GF-D8 (cell line): ENCODE measurements at places on chromosomes 7 and 10.

GRCh38 chr7:19928247-19928646 is 154.8 kb upstream of the TMEM196 start:
- no peak for DNase-seq

DNA sequence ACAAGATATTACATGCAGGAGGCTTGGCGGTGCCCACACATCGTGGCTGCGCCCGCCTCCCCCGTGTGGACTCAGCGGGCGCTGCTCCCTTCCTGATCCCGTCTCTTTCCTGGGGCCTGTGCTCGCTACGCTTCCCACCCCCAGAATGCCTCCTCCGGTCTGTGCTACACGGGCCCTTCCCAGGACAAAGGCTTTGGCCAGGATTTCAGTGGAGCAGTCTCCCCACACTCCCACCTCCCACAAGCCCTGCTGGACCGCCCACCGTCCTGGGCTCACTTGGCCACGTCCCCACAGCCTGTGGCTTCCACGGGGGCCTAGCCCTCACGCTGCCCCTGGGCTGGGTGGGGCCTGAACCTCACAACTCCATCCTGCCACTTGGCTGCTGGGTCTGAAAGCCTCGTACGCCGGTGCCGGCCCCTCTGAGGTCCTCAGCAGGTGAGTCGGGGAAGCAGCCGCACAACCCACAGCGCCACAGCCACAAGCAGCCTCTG is 17.3 kb downstream of the CFAP46 start:
- no peak for DNase-seq

DNA sequence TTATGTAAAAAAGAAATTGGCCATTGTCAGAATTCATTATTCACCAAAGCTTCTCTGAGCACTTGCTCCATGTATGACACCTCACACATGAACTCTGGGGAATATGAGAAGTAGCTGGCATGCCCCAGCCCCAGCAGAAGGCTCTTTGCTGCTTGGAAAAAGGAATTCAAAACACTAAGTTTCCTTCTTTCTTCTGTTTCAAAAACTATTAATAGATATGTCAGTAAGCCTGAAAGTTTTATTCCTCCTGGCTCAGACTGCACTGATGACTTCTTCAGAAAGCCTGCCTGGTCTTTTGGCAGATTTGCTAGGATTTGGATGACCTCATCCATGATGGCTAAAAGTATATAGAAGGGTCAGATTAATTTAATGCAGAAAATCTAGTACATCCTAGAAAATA is 511.0 kb downstream of the GFRA1 start:
- DNase-seq: no peak

DNA sequence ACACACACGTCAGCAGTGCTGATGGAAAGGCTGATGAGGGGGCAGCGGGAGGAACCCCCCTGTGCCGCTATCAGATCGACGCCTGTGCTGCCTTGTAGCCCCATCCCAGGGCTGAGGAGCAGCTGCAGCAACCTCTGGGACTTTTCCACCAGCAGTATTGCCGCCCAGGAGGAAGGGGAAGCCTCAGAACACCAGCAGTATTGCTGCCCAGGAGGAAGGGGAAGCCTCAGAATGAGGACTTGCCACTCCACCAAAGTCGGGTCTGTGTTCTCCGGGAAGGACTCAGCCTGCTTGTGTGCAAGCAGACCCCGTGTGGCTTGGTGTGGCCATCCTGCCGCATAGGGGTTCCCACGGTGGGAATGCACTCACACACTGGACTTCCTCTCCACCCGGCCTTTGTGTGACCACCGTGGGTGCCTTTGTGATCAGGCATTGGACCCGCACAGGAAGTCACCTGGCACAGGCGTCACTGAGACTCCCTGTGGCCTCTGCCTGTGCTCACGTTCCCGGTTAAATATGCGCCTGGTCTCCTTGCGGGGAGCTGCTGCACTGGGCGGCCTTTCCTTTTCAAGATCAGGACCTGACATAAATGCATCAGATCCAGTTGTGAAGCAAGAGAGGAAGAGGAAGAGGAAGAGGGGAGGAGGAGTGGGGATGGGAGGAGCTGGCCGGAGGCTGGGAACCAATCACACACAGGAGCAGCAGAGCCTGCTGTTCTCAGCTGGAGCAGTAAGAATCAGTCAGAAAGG is 248.5 kb downstream of the DNAJB6 start:
- DNase-seq: peak; percentile 88

- DNase-seq: no peak
Observed at GRCh38 chr10:71806704-71807556, 33.6 kb upstream of the VSIR start.

GRCh38 chr7:123571684-123572083 is 14.1 kb upstream of the NDUFA5 start:
- no peak for DNase-seq

DNA sequence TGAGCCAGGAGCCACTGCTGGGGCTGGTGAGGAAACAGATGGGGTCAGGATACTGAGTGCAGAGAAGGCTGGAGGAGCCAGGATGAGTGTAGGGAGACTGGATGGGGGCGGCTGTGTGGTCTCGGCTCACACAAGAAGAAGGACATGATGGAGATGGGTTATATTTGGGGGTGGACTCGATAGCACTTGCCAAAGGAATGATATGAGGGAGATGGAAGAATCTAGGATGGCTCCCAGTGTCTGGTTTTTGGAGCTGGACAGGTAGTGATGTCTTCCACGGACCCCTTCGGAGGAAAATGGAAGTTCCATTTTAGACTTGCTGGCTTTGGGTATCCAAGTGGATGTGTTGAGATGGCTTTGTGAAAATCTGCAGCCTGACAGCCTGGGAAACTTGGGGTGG is 83.9 kb downstream of the CDH23 start:
- no peak for DNase-seq

DNA sequence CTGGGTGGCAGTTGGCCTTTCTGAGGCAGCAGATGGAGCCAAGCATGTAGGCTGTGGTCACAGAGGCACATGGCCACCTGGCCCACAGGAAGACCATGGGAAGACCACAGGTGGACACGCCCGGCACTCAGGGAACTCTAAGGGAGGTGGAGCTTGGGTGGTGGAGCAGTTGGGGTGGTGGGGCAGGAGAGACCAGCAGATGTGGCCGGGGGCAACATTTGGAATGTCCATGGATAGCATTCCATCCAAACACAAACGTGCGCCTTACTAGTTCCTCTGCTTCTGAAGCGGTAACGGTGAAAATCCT is 290.9 kb downstream of the PTPRN2 start:
- DNase-seq: no peak

DNA sequence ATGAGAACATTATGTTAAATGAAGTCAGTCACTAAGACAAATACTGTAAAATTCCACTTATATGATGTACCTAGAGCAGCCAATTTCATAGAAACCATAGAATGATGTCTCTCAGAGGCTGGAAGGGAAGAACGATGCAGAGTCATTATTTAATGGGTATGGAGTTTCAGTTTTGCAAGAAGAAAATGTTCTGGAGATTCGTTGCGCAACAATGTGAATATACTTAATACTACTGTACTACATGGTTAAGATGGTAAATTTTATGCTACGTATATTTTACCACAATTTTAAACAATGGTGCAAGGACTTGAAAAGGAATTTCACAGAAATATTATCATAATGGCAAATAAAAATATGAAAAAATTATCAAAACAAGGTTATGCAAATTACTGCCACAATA is 972.6 kb downstream of the KCNMA1 start:
- DNase-seq: no peak

GRCh38 chr10:64261676-64262075 is 740.5 kb downstream of the REEP3 start:
- no peak for DNase-seq

GRCh38 chr10:49578392-49578791 is 31.7 kb upstream of the SLC18A3 start:
- no peak for DNase-seq

GRCh38 chr7:38335492-38336147 is 62.2 kb upstream of the TARP start:
- peak; percentile 88 for DNase-seq
